Camera-type eye (tissue), 1 donor: ENCODE measurements at places on chromosomes 7 and 10. TPM values are rescaled to one million over a fixed set of nuclear protein-coding genes. Genes with fewer than 3 reads are reported as not detected.

The CPXM2 gene
- total RNA-seq, result 27.7 TPM

The GJD4 gene
- not detected for total RNA-seq

The TMEM176B gene
- 30.5 TPM for total RNA-seq

The RADIL gene
- total RNA-seq, result 7.8 TPM

The ACSM6 gene
- total RNA-seq, result not detected

The ZMIZ1 gene
- 69.9 TPM for total RNA-seq

The PIP gene
- total RNA-seq, result not detected

The ZNF804B gene
- total RNA-seq, result 6.3 TPM

The MYL7 gene
- not detected for total RNA-seq

The ASAH2 gene
- 1.5 TPM for total RNA-seq

The TFR2 gene
- 6.2 TPM for total RNA-seq

The NKX1-2 gene
- not detected for total RNA-seq

The PIK3AP1 gene
- total RNA-seq, result 5.4 TPM

The KIAA1217 gene
- total RNA-seq, result 61.4 TPM

The AKR1C4 gene
- total RNA-seq, result not detected
